Uterine smooth muscle cell (primary cell): ENCODE measurements at places on chromosomes 16 and 17. TPM values are rescaled to one million over a fixed set of nuclear protein-coding genes. Genes with fewer than 3 reads are reported as not detected.

Gene PLLP
- 0.12 TPM in 1 of 2 replicates, not detected in the other for total RNA-seq

Gene PFN1
- 343 and 788 TPM in 2 replicates for total RNA-seq

Gene CCR7
- total RNA-seq = not detected in 2 replicates

Gene YPEL3
- total RNA-seq = 4.6 and 5.5 TPM in 2 replicates

Gene TEX19
- 0.12 TPM in 1 of 2 replicates, not detected in the other for total RNA-seq

Gene DPEP2NB
- total RNA-seq = not detected in 2 replicates

Gene CAMKK1
- total RNA-seq = 22.1 and 25.7 TPM in 2 replicates

Gene CHD9NB
- total RNA-seq = 0.66 and 2.1 TPM in 2 replicates

Gene TACO1
- total RNA-seq = 18.0 and 23.0 TPM in 2 replicates

Gene MT1M
- 0.50 and 1.8 TPM in 2 replicates for total RNA-seq

Gene BIRC5
- total RNA-seq = 41.4 and 109 TPM in 2 replicates

Gene CCL7
- 0.89 TPM in 1 of 2 replicates, not detected in the other for total RNA-seq

Gene CNTNAP4
- total RNA-seq = not detected in 2 replicates

Gene HS3ST4
- not detected in 2 replicates for total RNA-seq

Gene TRIM72
- under 0.01 TPM in 1 of 2 replicates, not detected in the other for total RNA-seq

Gene CLEC18C
- 0.25 TPM in 1 of 2 replicates, not detected in the other for total RNA-seq

Gene CDH13
- 107 and 133 TPM in 2 replicates for total RNA-seq

Gene ABCA10
- total RNA-seq = 0.44 and 1.00 TPM in 2 replicates

Gene KRTAP4-2
- total RNA-seq = not detected in 2 replicates

Gene SRCIN1
- total RNA-seq = under 0.01 and 0.12 TPM in 2 replicates

Gene KRT34
- 133 and 203 TPM in 2 replicates for total RNA-seq

Gene PRR35
- 0.11 TPM in 1 of 2 replicates, not detected in the other for total RNA-seq

Gene P2RX5
- total RNA-seq = 3.7 and 4.0 TPM in 2 replicates

Gene ST6GALNAC1
- total RNA-seq = not detected in 2 replicates

Gene NUDT7
- total RNA-seq = 4.7 and 11.2 TPM in 2 replicates

Gene KRTAP3-1
- total RNA-seq = not detected in 2 replicates

Gene EIF1
- total RNA-seq = 134 and 145 TPM in 2 replicates

Gene GAST
- total RNA-seq = not detected in 2 replicates

Gene CASKIN2
- total RNA-seq = 6.2 and 6.6 TPM in 2 replicates

Gene AIPL1
- not detected in 2 replicates for total RNA-seq

Gene QPRT
- 101 and 156 TPM in 2 replicates for total RNA-seq

Gene EFCAB5
- total RNA-seq = 0.22 and 0.37 TPM in 2 replicates

Gene RNF43
- under 0.01 TPM in 1 of 2 replicates, not detected in the other for total RNA-seq

Gene TPPP3
- total RNA-seq = 0.62 and 0.77 TPM in 2 replicates

Gene CLDN9
- not detected in 2 replicates for total RNA-seq

Gene UBTF
- total RNA-seq = 42.6 and 43.5 TPM in 2 replicates

Gene RHBDL3
- total RNA-seq = under 0.01 and 0.22 TPM in 2 replicates

Gene ACOX1
- 55.0 and 63.2 TPM in 2 replicates for total RNA-seq

Gene SULT1A1
- total RNA-seq = 0.77 and 0.87 TPM in 2 replicates

Gene TERB1
- total RNA-seq = 0.11 TPM in 1 of 2 replicates, not detected in the other

Gene C17orf50
- total RNA-seq = not detected in 2 replicates

Gene CD300C
- not detected in 2 replicates for total RNA-seq

Gene PTX4
- under 0.01 and 0.11 TPM in 2 replicates for total RNA-seq

Gene APPBP2
- total RNA-seq = 46.1 TPM in 2 replicates

Gene DUS1L
- total RNA-seq = 70.9 and 85.4 TPM in 2 replicates

Gene CCL1
- total RNA-seq = not detected in 2 replicates

Gene TMEM220
- total RNA-seq = 2.5 and 3.4 TPM in 2 replicates

Gene PRDM7
- total RNA-seq = not detected in 2 replicates

Gene MSRB1
- 6.2 and 6.6 TPM in 2 replicates for total RNA-seq

Gene KRTAP1-1
- total RNA-seq = 0.55 and 0.87 TPM in 2 replicates

Gene MILR1
- 16.4 and 21.7 TPM in 2 replicates for total RNA-seq

Gene ERN2
- total RNA-seq = 0.12 and 0.77 TPM in 2 replicates

Gene SOX8
- total RNA-seq = under 0.01 and 0.22 TPM in 2 replicates
